ENCODE measurements at places on chromosomes 5 and 9.
A peak's percentile ranks its signal among the peaks of the same experiment; 100 is the strongest.

DNA sequence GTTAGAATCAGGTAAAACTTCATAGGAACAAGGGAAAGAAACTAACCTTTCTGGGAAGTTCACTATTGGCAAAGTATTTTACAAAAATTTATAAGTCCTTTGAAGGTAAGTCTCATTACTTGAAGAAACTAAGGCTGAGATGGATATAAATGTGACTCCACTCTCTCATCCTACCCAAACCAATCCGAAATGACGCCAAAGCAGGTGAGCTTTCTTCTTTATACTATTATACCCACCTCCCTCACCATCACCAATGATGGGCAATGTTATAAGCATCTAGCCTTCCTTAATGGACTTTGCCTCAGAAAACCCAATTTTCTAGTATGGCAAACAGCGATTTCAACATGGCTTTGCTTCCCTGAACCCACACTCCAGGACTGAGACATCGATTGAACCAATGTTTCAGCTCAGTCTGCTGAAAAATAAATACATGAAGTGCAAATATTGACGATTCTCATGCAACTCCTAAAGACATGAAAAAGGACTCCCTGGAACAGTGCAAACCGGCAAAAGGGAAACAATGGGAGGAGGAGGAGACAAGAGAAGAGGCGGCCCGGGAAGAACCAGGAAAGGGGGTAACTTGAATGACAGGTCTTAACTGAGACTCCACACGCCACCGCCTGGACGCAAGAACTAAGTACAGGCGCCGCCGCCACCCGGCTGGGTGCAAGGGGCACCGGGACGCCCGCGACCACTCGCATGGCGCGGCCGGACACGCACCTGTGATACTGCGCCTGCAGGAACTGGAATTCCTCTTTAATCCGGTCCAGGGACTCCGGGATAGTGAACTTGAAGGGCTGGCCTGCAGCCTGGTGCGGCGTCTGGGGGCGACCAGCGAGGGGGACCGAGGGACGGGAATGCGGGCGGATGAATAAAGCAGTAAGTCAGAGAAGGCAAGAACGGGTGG is 2.5 kb downstream of the TLE1 start:
- DNase-seq = peak; percentile 78

DNA sequence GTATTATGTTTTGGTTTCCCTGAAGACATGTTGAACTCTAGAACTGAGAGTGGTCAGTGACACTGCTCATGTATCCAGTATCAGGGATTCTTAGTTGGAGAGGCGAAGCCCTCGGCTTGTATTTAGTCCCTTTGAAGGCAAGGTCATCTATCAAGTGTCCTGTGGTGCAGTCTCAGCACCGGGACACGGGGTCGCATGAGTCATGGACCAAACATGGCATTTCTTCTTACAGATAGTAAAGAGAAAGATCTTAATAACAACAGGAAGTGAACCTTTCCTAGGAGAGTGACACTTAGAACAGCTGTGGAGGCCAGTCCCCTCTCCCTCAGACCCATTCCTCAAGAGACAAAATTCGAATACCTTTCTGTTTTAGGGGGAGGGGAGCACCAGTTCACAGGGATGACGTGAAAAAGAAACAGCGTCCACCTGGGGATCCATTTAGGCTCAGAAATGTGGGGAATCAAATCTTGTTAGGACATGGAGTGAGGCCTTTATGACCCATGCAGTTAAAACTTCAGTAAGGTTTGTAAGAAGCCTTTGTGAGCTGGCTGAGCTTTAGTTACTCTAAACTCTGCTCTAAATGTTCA is 86.5 kb downstream of the ADGRV1 start:
- no peak for DNase-seq

DNA sequence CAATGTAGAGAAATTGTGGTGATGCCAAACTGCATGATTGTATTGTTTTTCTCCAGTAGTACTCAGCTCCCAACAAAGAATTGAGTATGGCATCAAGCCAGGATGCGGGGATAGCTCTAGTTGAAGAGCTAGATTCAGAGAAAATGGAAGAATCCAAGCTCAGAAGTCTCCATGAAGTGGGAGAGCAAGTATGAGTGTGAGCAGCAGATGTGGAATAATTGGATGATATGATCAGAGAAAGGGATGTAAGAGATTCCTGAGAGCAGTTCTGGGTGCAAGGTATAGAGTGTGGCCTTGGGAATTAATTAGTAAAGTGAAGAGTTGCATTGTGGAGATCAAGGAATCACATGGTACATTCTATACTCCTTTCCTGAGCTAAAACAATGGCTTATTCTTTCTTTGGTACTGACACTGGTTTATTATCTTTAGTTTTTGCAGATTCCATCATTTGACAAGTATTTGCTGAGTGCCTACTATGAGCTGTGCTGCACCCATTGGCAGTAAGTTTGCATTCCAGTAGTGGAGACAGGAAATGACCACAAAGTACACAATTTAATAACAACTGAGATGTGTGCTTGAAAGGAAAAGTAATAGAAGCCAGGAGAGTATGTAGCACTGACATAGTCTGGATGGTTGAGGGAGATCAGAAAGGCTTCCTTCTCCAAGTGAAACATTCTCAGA is 177.1 kb downstream of the CPLANE1 start:
- DNase-seq = peak; percentile 6

DNA sequence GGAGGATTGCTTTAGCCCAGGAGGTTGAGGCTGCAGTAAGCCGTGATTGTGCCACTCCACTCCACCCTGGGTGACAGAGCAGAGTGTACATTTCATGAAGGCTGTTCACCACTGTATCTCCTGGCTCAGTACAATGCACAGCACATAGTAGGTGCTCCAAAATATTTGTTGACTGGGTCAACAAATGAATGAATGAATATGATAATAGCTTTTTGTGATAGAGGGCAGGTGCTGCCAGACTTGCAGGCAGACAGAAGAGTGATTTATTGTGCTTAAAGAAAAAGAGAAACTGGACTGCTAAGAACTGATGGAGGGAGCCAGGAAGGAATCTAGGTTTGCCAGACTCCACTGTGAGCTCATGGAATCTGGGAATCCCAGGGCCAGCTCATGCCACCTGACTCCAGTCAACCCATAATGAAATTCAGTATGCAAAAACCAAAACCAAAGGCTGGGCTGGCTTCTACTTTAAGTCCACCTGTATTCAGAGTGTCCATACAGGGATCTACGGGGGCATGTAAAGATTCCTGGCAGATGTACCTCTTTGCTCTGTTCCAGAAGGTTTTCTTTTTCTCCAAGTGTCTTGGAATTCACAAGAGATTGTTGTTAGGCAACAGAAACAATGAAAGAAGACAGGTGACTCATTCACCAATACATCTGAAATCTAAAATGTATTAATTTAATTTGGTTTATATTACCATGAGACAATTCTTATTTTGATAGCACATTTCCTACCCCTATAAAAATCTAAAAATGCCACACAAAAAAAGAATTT is 15.5 kb upstream of the CTNNA1 start:
- DNase-seq = no peak

GRCh38 chr5:58926541-58926935 is 343.7 kb downstream of the RAB3C start:
- DNase-seq = no peak

DNA sequence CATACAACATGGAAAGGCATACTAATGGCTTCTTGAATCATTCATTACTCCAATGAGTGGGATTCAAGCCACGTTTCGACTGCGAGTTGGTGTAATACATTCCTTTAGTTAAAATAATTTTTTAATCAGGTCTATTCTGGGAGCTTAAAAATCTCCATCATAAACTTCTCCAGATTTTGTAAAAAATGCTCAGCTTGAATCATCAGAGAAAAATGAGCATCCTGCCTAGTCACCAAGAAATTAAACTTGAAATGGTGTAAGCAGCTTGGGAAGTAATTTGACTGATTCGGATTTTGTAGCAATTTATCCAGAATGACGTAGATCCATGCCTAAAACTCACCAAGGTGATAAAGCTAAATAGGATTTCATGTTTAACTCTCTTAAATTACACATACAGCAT is 165.7 kb downstream of the SLCO4C1 start:
- DNase-seq = no peak

DNA sequence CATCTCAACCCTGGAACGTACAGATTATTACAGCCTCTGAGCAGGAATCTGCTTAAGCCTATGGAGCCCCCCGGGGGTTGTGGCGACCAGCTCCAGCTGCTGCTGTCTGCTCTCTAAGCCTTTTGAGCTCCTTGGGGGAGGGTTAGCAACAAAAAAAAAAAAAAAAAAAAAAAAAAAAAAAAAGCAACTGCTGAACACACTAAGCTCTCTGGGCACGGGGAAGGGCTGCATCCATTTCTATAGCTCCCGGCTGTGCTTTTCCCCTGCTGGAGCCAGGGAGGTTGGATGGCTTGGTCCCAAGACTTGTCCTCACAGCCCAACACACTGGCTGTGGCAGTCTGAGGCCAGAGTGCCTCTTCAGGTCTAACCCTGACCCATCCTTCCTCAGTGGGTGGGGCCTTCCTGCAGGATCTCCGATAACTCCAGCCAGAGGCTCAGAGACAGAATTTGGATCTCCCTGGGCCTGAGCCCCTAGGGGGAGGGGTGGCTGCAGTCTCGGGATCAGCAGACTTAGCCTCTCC is 82.1 kb downstream of the FBN2 start:
- no peak for DNase-seq

- DNase-seq = no peak
Measured at GRCh38 chr9:22204240-22204639, 195.1 kb upstream of the CDKN2B start.

DNA sequence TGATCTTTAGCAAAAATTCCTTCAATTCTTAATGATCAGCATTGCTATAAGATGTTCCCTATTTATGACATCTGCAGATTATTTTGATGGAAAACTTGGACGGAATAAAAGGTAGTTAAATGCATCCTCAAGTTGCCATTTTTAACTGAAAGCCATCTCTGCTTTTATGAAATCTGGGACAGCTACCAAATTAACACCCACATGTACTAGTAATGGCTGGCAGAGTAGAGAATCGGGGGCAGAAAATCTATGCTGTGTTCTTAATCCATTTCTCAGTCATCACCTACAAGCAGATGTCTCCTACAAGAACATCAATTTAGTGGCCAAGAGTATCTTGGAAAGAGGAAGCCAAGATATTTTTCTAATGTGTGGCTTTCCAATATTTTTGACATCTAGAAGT is 22.1 kb upstream of the C9orf57 start:
- DNase-seq = no peak

- DNase-seq = no peak
Measured at GRCh38 chr9:135951889-135952663, 9.1 kb downstream of the UBAC1 start.

GRCh38 chr5:36646507-36647023 is 40.2 kb downstream of the SLC1A3 start:
- DNase-seq = no peak

DNA sequence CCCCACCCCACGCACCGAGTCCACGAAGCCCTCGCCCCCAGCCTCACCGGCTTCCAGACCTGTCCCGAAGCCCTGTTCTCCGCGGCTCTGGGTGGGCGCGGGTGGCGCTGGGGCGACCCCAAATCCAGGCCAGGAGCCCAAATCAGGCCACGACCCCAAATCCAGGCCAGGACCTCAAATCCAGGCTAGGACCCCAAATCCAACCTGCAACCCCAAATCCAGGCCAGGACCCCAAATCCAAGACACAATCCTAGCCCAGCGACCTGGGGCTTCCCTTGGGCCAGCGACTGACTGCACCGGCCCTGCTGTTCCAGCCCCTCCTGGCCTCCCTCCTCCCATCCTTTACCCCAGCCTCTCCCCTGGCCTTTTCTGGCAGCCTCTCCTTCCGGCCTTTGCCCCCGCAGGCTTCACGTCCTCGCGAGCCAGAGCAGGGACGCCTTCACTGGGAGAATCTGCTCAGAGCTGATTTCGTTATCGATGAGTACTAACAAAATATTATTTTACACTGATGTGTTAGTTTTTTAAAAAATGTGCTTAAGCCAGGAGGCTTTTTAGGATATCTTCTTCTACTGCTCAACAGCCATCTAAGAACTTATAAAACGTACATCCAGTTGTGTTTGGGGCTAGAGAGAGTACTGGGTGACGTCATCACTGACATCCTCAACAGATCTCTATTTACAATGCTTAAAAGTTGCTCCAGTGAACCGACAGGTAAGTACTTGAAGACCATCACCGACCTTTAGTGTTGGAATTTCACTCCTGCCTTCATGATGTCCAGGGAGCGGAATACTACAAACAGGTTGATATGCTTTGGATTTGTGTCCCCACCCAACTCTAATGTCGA is 34.7 kb downstream of the TRIP13 start:
- no peak for DNase-seq

DNA sequence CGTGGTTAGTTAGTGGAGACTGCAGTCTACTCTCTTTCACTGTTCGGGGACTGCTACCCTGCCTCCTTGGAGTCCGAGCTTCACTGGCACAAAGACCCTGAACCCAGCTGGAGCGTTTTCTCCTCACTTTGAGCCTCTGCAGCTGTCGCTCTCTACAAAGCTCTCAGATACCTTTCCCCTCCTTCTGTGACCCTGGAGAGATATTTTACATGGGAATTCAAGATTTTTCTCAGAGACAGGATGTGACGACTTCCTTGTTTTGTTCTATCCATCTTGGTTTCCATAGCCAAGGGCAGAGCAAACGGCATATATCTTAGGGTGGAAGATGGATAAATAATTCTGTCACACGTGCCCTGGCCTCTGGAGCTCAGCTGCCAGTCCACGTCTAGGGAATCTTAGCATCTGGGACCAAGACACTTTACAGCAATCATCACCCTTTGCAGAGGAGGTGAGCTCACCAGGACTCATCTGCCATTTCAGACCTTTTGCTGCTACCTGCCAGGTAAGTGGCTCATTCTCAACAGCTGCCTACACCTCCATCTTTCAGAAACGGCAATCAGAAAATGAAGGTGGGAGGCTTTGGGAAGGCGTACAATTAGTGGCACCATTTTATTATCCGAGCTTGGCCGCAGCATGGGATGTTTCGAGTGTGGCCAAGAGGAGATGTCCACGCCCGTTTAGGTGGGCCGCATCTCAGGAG is at the start of gene BTNL9:
Gene BTNL9, plus strand, starts transcription at position 336 of the 700 bp plus-strand sequence. CDS start 5,224 bp downstream, outside the sequence.
- DNase-seq = no peak

DNA sequence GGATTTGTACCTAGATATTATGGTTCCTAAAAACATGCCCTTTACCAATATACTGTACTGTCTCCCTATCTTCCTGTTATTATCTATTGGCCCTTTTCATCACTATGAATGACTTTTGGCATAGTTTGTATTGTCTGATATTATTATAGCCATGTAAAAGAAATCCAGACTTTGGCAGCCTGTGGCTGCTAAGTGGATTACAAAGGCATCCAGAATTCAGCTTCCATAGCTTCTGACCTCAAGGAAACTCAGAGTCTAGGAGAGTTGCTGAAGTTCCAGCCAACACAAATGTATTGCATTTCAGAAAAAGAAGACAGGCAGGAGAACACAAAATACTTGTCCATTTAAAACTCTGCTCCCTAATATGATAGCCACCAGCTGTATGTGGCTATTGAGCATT is 319.2 kb upstream of the MPDZ start:
- no peak for DNase-seq

All from COLO829 (cell line).